ENCODE measurements at places on chromosomes 2 and 18. TPM values are rescaled to one million over a fixed set of nuclear protein-coding genes. Genes with fewer than 3 reads are reported as not detected.

Gene MZT2A
- 245 TPM for total RNA-seq

Gene GPR35
- 2.2 TPM for total RNA-seq

Gene COL4A3
- 0.20 TPM for total RNA-seq

Gene UGT1A4
- not detected for total RNA-seq

Gene IL36RN
- total RNA-seq: not detected

Gene ZAP70
- total RNA-seq: not detected

Gene OR6B2
- not detected for total RNA-seq

Gene SIX3
- total RNA-seq: not detected

Gene CDH2
- 34.1 TPM for total RNA-seq

Gene POTEE
- not detected for total RNA-seq

Gene KLHL41
- not detected for total RNA-seq

Gene TNFAIP6
- total RNA-seq: 0.84 TPM

Gene SPC25
- 28.1 TPM for total RNA-seq

Gene MTA3
- total RNA-seq: 36.5 TPM

Gene XIRP2
- total RNA-seq: 0.10 TPM

Gene BOLL
- total RNA-seq: not detected

Gene C1QL2
- total RNA-seq: not detected

Data from MG63 (cell line).